ENCODE measurements at places on chromosomes 11 and 22.

DNA sequence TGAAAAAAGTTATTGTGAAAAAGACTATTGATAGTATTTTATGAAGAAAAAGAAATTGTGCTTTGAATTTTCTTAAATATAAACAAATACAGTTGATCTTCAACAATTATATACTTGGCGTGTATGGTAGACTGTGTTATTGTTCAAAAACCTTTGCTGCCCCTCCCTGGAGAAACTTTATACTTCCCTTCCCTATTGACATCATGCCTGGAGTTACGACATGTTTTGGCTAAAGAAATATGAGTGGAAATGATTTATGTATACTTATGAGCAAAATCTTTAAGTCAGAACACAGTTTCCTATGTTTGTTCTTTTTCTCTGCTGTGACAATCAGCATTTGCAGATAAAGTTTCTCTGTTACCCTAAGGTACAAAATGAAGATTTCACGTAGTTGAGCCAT is 243.8 kb downstream of the TMEM135 start:
- peak; percentile 13 for DNase-seq

DNA sequence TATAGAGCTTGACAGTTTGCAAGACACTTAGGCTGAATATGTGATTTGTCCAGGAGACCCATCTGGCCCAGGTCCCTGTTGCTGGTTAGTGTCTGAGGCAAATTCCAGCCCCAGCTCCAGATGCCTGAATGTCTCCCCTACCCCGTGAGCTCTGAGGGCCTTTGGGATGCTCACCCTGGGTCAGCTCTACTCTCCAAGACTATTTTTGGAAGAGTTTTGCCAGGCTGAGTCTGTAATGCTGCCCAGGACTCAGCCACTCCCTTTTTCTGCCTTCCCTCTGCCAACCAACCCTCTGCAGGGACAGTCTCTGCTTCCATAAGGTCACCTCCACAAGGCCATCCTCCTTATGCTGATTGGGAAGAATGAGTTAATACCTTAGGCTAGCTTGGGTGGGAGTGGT is 66.3 kb downstream of the CABIN1 start:
- DNase-seq, result no peak

- no peak for DNase-seq
These were observed 25.8 kb upstream of the PPFIA1 start for GRCh38 chr11:70244698-70245097.

- DNase-seq, result peak; percentile 69
These were observed at the start of gene SCUBE1 for GRCh38 chr22:43343262-43343669. Gene SCUBE1 (minus strand): TSS chr22:43343372. CDS start chr22:43343261, 111 bp downstream.

GRCh38 chr11:117827521-117828511 is 3.3 kb upstream of the FXYD2 start:
- DNase-seq, result no peak

- no peak for DNase-seq
These were observed 256.9 kb upstream of the SYN3 start for GRCh38 chr22:33315117-33315516.

DNA sequence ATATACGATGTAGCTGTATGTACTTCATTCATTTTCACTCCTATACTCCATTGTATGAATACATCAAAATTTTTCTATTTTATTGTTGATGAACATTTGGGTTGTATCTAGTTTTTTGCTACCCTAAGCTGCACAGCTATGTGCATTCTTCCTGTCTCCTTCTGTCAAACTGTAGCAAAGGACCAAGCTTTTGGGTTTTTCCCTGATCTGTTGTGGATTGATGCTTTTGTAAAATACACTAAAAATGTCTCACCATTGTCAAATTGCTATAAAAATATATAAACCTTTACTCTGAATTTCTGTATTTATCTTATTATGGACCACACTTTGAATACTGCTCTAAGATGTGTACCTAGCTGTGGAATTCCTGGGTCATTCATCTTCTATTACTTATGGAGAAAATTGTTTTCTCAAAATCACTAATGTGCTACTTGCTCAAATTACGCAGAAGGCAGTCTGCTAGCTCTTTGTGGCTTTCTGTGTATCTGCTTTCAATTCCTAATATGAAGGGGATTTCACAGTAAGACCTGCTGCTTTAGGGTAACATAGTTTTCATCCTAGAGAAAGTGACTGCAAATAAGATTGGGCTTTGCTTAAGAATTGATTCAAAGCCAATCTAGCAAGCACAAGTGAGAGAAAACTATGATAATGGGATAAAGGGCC is 123.4 kb downstream of the CYP2R1 start:
- DNase-seq, result no peak
